ENCODE measurements at places on chromosomes 1 and 21.

- no peak for DNase-seq
Measured at GRCh38 chr1:52334906-52335528, 31.0 kb downstream of the CC2D1B start.

- DNase-seq, result no peak
Measured at GRCh38 chr1:53765657-53766056, 26.7 kb upstream of the GLIS1 start.

GRCh38 chr1:180981596-180982387 is 40.9 kb downstream of the STX6 start:
- DNase-seq, result peak; percentile 24

GRCh38 chr1:39178541-39179431 is 25.7 kb upstream of the MACF1 start:
- no peak for DNase-seq

- no peak for DNase-seq
Measured at GRCh38 chr21:21439761-21440160, 441.6 kb downstream of the NCAM2 start.

GRCh38 chr1:206962272-206962671 is 8.0 kb downstream of the FCAMR start:
- no peak for DNase-seq

DNA sequence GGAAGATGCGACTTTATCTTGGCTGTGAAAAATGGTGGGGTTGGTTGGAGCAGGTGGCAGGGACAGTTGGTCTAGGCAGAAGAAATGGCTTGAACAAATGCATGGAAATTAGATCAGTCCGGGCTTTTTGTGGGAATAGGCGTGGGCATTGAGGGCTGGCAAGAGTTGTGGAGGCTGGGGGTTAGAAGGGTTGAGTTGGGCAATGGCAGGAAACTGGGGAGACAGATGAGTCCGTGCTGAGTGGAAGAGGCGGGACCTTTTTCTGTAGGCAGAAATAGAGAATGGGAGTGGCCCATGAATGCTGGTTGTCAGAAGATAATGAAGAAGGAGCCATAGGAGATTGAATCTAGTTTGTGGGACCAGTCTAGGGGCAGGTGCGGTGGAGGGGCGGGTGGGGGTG is 6.9 kb downstream of the PDPN start:
- DNase-seq, result no peak

GRCh38 chr1:21269461-21270085 is 20.7 kb downstream of the ECE1 start:
- DNase-seq, result no peak

GRCh38 chr1:23558140-23558871 is 995 bp downstream of the ID3 start:
- peak; percentile 16 for DNase-seq

DNA sequence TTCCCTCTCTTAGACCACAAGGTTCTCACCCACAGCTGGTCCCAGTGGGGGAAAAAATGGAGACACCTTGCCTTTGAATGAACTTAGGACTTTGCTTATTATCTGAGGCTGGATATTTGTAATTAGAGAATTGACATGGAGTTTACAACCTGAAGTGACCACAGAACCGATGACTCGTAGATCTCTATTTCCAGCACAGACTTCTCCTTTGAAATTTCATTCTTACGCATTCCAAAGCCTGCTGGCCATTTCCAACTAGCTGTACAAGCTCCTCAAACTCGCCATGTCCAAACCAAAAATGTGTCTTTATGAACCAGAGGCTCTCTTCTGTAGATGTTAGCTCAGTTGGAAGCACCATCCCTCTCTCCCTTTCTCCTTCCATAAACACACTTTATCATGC is 12.0 kb downstream of the RAB7B start:
- DNase-seq, result no peak

GRCh38 chr1:94096797-94097549 is 24.0 kb downstream of the ABCA4 start:
- DNase-seq, result no peak

- no peak for DNase-seq
Measured at GRCh38 chr1:178518894-178519293, 6.0 kb downstream of the TEX35 start.

DNA sequence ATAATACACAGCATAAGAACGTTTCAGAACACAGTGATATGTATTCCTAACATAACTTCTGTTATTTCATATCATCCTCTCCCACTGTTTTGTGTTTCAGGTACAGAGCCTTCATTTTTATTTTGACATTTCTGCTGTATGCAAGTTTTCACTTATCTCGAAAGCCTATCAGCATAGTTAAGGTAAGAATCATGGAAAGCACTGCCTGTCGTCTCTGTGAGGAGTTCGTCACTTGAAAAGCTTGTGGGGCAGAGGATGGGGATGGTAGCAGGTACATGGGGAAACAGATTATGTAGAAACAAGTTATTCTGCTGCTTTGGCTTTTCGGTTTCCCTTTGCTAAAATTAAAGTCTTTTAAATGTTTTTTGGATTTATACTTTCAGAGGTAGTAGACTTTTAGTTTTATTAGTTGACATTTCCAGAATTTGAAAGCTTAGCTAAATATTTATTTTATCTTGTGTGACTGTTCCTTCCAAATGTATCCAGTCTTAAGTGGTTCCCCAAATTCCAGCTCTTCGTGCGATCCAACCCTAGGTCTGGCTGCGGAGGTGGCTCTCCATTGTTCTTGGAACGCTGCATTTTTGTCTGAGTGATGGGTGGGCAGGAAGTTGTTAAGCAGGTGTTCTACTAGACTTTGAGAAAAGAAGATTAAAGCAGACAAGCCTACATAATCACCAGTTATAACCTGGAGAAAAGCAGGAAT is 12.2 kb downstream of the SLC37A1 start:
- no peak for DNase-seq

DNA sequence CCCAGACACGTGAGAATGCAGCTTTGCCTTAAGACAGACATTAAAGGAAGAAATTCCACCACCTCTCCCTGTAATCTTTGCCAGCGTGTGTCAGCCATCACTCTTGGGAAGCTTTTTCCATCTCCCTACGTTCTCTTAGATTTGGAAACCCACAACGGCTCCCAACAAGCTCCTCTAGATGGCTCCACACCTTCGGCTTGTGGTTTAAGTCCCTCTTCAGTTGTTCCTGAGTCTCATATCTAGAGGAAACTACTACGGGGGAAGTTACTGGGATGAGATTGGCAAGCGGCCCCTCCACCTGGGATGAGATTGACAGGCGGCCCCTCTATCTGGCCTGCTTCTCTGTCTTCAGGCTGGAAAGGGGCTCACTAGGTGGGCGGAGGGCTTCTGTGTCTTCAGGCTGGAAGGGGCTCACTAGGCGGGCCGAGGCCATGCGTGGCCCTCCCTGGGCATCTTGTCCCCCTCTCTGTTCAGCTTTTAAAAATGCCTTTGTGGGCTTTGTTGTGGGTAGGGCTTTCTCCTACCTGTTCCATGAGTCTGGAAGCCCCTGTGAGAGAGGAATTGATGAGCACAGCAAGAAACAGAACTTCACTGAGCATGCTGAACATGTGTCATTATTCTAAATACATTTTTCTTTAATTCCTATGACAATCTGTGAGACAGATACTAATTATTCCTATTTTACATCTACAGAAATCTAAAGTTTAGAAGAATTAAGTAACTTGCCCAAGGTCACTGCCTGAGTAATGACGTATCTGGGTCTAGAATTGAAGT is 670.5 kb downstream of the KIF26B start:
- no peak for DNase-seq

- DNase-seq, result no peak
Measured at GRCh38 chr1:174197547-174197946, 38.2 kb downstream of the RABGAP1L start.

DNA sequence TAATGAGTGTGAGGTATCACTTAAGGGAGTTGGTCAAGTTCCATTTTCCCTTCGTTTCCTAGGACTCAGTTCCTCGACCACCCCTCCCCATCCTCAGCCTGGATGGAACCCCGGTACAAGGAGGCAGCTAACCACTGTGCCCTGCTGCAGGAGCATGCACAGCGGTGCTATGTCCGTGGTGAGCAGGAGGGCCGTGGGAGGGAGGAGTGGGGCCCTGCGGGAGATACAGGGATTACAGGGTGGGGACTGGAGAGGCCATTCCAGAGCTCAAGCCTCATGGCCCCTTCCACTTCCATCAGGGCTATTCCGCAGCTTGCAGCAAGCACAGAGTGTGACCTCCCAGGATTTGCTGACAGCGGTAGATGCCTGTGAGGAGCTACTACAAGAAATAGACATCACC is 25.8 kb downstream of the HYI start:
- no peak for DNase-seq

DNA sequence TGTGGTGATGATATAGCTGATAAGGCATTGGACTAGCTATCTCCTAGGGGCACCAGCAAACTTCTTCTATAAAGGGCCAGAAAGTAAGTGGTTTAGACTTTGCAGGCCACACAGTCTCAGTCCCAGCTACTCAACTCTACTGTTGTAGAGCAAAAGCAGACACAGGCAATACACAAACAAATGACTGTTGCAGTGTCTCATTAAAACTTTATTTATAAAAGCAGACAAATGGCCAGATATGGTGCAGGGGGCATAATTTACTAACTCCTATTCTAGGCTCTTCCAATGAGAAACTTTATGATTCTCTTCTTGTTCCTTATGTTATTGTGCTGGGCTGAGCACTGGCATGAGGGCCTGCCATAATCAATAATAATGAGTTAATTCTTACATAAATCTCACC is 176.8 kb upstream of the POU3F1 start:
- no peak for DNase-seq

GRCh38 chr21:43578677-43579303 is 80.5 kb downstream of the HSF2BP start:
- no peak for DNase-seq

GRCh38 chr1:156796340-156797097 is 20.1 kb downstream of the SH2D2A start:
- no peak for DNase-seq

- DNase-seq, result no peak
Measured at GRCh38 chr1:20343149-20343937, 52.7 kb downstream of the VWA5B1 start.

DNA sequence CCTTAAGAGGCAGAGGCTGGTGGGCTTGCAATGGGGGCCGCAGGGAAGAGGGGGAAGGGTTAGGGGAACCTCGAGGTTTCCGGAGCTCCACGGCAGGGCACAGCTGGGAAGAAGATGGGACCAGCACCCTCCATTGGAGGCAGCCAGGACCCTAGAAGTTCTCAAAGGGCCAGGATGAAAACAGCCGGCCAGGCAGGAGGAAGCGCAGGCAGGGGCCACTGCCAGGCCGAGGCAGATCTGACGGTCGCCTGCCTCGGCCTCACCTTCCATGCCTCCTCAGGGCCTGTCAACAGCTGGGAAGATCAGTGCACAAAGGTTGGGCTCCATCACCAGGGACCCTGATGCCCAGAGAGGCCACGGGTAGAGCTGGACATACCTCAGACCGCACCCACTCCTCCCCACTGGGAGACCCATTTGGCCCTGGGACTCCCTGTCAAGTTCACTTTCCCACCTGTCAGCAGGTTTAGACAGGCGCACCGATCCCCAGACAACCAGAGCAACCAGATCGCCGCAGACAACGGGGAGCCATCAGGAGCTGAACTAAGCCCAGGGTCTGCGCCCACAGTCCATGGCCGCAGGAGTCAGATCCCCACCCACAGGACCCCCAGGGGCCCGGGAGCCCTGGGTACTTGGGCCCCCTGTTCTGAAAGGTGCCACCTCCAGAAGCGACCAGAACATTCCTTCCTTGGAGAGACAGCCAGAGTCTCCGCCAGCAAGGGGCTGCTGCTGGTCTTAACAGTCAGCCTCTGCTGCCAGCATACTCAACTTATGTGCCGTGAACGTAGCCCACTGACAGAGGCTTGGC is 2.2 kb downstream of the SLC19A1 start:
- DNase-seq, result peak; percentile 2

DNA sequence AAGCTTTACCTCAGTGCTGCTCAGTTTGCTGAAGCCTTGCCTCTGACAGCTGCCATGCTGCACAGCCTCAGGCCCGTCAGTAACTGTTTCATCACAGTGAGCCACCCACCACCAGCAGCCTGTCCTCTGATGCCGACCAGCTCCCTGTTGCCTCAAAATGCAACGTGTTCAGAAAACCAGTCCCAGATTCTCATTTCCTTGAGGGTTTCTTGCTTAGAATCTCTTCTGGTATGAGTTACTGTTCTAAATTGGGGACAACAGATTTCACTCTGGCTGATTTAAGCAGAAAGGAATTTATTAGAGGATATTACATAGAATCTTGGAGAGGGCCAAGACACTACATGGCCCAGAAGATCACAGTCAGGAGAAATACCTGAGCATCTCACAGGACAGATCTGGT is 11.0 kb downstream of the UBL4B start:
- DNase-seq, result no peak

DNA sequence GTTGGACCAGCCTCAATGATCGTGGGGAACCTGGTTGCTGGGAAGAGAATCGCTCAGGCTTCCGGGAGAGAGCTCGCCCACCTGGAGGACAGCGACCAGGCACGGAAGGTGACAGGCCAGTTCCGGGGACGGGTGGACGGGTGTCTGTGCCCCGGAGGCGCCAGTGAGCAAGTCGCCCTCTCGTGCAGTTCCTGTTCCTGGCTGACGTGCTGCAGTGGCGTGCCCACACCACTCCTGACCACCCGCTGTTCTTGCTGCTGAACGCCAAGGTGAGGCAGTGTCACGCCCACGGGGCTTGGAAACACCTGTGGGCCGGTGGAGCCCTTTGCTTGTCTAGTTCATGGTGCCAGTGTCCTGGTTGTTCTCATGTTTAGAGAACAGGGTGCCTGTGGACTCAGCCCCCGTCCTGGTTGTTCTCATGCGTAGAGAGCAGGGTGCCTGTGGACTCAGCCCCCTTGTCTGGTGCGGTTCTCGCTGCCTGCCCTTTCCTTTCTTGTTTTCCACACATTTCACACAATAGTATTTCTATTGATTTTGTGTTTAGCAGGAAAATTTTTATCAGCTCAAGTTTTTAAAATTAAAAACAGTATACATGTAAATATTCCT is 53.1 kb downstream of the S100B start:
- DNase-seq, result peak; percentile 57

DNA sequence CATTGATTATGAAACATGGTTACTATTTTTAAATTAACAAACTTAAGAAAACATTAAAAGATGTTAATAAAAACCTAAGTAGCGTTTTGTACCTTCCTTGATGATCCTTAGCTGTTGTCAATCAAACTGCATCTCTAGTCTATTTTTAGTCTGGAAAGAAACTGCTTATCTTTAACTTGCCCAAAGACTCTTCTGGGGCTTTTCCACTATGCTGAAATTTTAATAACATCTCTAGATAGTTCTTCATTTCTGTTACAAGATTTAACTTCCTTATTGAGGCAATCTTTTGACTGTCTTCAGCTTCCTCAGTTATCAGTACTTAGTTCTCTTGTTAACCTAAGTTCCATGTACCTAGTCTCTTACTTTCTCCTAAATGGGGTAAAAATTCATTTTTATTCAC is 135.9 kb upstream of the HMCN1 start:
- no peak for DNase-seq

GRCh38 chr1:97680894-97681293 is 239.9 kb downstream of the DPYD start:
- DNase-seq, result no peak
